ENCODE measurements at places on chromosomes 7 and 10. TPM values are rescaled to one million over a fixed set of nuclear protein-coding genes. Genes with fewer than 3 reads are reported as not detected.

- DNase-seq, result no peak
These were observed 76.4 kb downstream of the MAGI2 start for GRCh38 chr7:79377097-79377496.

GRCh38 chr10:98269435-98269912 lies 1.5 kb upstream of the LOXL4 start:
- DNase-seq, result peak; percentile 80

- DNase-seq, result no peak
These were observed 15.9 kb downstream of the RNF133 start for GRCh38 chr7:122682815-122683550.

DNA sequence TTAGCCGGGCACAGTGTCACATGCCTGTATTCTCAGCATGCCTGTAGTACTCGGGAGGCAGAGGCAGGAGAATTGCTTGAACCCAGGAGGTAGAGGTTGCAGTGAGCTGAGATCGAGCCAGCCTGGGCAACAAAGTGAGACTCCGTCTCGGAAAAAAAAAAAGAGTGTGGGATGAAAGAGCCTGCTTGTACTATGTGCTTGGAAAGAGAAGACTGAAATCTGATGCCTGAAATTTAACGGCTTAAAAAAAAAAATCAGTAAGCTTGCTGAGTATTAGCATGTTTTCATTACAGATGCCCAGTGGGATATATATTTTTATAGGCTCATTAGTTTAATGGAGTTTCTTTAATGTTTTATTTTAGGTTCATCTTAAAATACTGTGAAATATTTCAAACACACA lies 4.2 kb downstream of the NT5C2 start:
- no peak for DNase-seq

Gene USP6NL
- 6.4 TPM for total RNA-seq

- DNase-seq, result no peak
These were observed 162.4 kb downstream of the SEMA3E start for GRCh38 chr7:83486536-83486935.

Gene TIMM23
- total RNA-seq, result 60.8 TPM

Gene GHRHR
- not detected for total RNA-seq

- DNase-seq, result no peak
These were observed 55.7 kb downstream of the TPK1 start for GRCh38 chr7:144780071-144780608.

Gene TFR2
- total RNA-seq, result 3.2 TPM

- peak; percentile 65 for DNase-seq
These were observed 1.7 kb downstream of the PLEKHS1 start for GRCh38 chr10:113753020-113753692.

Gene RBM20
- total RNA-seq, result 0.89 TPM

Gene CAPZA2
- total RNA-seq, result 1,001 TPM

Gene WIPF3
- total RNA-seq, result 1.2 TPM

Gene SLC39A12
- total RNA-seq, result not detected

Gene MKX
- total RNA-seq, result 3.3 TPM

Gene SEMA3C
- 45.9 TPM for total RNA-seq

- no peak for DNase-seq
These were observed 92.6 kb downstream of the RGS10 start for GRCh38 chr10:119449760-119450461.

Gene PAPSS2
- 12.2 TPM for total RNA-seq

Gene CDH23
- total RNA-seq, result 4.0 TPM

Gene FAM185A
- total RNA-seq, result 24.8 TPM

Gene TUBB8
- not detected for total RNA-seq

GRCh38 chr7:152436111-152436930 lies 518 bp upstream of the KMT2C start:
- peak; percentile 94 for DNase-seq

DNA sequence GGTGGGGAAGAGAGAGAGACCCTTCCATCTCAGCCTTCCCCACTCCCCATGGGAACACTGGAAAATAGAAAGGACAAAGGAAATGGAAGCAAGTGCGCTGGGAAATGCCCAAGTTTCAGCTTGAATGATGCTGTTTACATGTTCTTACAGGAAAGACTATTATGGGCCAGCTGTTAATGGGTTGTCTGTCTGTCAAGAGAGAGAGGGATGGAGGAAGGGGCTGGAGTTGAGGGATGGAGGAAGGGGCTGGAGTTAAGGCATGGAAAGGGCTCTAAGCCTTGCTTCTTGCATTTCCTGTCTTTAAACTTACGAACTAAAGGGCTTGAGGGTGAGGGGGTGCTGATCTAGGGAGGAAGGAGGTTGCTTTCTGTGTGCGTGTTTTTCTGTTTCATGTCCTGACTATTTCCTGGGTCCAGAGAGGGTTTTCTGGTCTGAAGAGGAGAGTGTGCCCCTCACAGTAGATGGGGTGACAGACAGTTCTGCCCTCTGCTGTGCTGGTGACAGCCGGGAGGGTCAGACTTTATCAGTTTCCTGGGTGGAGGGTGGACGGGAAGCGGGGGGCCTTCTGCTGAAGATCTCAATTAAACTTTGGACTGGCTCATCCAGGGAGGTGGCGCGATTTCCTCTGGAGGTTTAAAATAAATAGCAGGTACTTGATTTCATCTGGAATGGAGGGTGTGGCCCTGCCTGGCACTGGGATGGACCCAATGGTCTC lies 30.5 kb downstream of the GRK5 start:
- peak; percentile 75 for DNase-seq

GRCh38 chr10:94240491-94240890 lies 122.2 kb downstream of the NOC3L start:
- DNase-seq, result no peak

DNA sequence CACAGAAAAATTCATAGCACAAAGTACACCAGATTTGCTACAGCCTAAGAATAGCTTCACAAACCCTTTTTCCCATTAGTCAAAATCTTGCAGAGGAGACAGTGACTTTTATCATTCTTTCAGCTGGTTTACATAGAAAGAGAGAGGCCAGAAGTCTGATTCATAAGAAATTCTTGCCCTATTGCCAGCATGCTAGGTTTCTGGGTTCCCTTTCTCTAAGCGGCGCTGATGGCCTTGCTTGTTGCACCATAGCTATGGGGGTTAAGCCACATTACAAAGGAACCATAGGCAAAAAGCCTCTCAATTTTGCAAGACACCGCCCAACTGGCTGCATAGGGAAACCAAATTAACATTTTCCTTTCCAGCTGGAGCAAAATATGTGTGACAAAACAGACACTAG lies 87.4 kb downstream of the ZNF467 start:
- DNase-seq, result no peak

Gene SP8
- not detected for total RNA-seq

Gene CALHM1
- not detected for total RNA-seq

Gene NKX6-2
- 75.8 TPM for total RNA-seq

DNA sequence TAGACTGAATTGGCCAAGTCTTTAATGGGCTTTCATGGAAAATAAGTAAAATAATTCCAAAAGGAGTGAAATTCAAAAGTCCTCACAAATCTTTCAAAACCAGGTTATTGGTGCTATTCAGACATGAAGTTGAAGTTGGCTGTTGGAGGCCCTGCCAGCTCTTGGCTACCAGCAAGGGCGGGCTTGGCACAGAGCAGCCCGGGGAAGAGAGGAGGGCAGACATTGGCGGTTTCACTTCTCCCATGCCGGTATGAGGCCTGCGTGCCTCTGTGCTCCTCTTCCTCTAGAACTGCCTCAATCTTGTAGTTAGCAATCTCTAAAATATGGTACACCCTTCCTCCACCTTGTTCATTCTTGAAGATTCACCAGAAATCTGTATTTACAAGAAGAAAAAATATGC lies 16.4 kb upstream of the NPS start:
- no peak for DNase-seq

- DNase-seq, result no peak
These were observed 34.2 kb downstream of the MTURN start for GRCh38 chr7:30168835-30169573.

DNA sequence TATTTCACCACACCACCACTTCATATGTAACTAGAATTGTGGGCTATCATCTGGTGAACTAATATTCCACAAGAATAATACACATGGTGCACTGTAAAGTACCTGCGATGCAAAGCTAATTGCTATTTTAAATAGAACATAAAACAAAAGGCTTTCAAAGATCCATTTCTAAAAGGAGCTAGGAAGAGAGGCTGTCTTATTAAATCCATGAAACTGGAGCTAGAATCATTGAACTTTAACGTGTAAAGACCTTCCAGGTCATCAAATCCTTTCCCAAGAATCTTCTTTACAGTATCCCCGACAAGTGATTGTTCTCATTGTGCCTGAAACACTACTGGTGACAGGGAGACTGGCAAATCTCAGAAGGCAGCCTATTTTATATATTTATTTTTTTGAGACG lies 224.9 kb downstream of the CHCHD3 start:
- DNase-seq, result no peak

Gene IGFBP3
- total RNA-seq, result 62.4 TPM

GRCh38 chr10:95755511-95756004 lies 405 bp upstream of the ENTPD1 start:
- peak; percentile 52 for DNase-seq

Gene SAMD9
- 9.3 TPM for total RNA-seq

DNA sequence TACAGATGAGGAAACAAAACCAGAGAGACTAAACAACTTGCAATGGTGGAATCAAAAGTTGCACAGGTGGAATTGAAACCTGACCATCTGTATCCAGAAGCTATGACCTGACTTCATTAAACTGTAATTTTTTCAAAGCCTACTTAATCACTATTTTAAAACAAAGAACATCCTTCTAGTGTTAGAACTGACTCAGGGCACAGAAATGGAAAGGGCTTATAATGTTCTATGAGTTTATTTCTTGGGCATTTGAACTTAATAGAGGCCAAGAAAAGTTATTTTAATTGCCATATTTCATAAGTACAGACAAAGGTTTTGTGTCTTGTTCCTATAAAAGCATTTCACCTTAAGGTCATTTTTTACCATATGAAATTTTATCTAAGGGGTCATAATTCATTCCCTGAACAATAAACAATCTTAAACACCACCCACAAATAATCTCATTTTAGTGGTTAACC lies 8.8 kb downstream of the ITGB1 start:
- no peak for DNase-seq

DNA sequence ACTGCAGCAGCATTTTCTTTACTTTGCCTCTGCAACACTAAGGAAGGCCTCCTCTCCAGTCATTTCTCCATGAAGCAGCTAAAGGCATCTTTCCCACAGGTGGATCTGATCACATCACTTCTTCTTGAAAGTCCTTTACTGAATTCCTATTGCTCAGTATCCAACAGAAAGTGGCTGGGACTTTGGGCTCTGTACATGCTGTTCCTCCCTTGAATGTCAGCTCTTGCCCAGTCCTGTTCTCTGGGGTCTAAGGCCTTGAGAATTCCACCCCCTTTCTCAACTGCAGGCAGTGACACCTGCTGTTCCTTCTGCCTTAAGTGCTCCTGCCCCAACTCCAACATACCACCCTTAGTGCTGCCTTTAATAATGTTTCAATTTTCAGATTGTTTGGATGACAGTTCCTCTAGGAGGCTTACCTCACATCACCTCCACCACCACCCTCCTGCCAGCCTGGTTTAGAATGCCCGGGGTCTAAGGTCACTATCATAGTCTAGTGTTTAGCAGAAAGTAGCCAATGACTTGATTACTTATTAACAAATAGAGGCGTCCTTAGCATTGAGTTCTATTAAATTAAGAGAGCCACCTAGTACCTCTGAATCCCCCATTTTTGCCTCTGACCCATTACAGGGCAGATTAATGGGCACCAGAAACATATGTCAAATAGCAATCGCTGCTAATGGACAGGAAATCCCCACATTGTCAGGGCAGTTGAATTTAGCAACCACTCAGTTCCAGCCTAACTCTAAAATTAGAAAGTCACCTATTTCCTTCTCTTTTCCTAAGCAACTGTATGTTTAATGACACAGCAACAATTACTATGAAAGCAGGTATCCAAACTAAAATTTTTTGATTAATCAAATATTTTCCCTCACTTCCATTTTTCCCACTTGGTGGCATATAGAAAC lies 11.4 kb downstream of the INHBA start:
- DNase-seq, result no peak

Gene SRGN
- total RNA-seq, result 11.0 TPM

- DNase-seq, result peak; percentile 86
These were observed 634 bp downstream of the HECW1 start for GRCh38 chr7:43112941-43113621.

DNA sequence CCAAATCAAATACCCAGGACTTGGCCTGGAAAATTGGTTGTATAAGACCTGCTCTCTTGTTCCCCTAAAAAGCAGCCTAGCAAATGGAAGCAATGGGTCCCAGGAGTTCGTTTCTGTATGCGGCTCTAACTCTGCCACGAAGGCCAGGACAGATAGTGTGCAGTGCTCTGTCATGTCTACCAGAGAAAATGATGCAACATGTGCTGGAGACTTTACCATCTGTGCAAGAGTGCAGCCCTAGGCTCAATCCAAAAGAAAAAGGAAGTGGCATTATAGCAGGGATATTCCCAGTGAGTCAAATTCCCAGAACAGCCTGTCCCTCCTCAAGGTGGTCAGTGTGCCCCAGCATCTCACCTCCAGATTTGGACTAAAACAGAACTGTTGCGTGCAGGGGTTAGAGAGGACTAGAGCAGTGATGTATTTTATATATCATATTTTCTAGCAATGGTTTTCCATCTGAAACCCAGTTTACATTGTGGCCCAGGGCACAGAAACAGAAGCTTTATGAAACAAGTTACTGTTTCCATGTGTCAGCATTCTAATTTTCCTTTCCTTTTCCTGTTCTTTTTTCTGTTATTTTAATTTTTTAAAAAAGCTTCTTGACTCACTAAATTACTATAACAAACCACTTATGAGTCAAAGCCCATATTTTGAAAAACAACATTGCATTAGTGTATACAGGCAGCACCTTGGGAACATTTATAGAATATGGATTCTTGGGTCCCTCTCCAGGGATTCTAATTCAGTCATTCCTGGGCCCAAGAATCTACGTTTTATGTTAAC lies 311.2 kb downstream of the RNLS start:
- DNase-seq, result no peak

Gene CDHR1
- 77.6 TPM for total RNA-seq

DNA sequence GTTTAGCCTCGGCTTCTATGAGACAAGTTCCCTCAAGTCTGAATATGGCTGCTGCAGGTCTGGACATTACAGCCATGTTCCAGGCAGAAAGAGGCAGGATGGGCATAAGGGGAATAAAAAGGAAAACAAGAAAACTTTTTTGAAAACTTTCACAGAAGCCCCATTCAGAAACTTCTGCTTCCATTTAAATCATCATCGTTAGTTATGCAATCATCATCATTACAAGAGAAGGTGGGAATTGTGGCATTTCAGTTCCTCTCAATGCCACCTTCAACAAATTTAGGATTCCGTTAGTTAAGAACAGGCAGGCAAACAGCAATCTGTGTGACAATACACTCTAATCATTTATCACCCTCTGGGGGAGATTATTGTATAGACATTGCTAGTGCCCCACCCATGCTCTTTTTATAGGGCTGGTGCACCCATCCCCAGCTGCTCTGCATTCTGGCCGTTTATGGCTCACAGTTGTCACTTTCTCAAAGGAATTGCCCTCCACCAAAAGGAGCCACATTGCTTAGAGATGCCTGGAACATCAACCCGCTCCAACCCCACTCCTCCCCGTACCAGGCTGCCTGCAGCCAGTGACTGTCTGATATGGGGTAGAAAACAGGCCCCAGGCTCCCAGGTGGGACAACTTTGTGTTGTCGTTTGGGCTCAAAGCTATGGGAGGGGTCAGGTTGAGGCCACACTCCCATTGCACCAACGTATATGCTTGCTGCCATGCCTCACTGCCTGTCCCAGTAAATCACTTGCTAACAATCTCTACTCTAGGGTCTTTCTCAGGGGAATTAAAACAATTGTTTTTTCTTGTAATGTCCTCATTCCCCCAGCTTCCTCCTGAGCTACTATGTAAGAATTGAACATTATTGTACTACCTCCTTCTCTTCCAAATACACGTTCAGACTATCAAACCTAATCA lies 24.2 kb downstream of the ITGB8 start:
- no peak for DNase-seq

Gene CCL24
- 9.1 TPM for total RNA-seq

Data from stomach (tissue), 19 donors.